Fibroblast of pulmonary artery (primary cell): ENCODE measurements at places on chromosomes 2 and 18.

- DNase-seq, result peak; percentile 24
Observed at GRCh38 chr2:205684871-205685313, 2.6 kb downstream of the NRP2 start.

DNA sequence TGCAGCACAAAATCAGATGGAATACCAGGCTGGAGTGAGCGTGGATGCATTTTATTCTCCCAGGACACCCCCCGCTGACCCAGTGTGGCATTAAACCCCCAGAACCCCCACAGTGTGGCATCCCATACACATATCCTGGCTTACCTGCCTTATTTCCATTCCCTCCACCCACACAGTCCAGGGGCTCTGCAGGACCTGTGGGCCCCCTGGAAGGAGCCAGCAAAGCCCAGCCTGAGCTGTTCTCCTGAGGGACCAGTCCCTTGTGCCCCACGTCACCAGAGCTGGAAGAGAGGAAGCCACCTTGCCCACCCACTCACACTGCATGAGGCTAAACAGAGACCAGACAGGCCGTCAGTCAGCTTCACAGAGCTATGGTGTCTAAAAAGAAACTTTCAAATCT, 20.1 kb downstream of the ST8SIA5 start:
- no peak for DNase-seq

GRCh38 chr18:36744261-36744876, 84.4 kb downstream of the TPGS2 start:
- no peak for DNase-seq

- DNase-seq, result no peak
Observed at GRCh38 chr2:1162768-1163584, 212.3 kb downstream of the SNTG2 start.

GRCh38 chr2:23510471-23510870, 125.5 kb downstream of the KLHL29 start:
- no peak for DNase-seq

GRCh38 chr2:14524041-14524802, 108.3 kb upstream of the LRATD1 start:
- DNase-seq, result peak; percentile 1

DNA sequence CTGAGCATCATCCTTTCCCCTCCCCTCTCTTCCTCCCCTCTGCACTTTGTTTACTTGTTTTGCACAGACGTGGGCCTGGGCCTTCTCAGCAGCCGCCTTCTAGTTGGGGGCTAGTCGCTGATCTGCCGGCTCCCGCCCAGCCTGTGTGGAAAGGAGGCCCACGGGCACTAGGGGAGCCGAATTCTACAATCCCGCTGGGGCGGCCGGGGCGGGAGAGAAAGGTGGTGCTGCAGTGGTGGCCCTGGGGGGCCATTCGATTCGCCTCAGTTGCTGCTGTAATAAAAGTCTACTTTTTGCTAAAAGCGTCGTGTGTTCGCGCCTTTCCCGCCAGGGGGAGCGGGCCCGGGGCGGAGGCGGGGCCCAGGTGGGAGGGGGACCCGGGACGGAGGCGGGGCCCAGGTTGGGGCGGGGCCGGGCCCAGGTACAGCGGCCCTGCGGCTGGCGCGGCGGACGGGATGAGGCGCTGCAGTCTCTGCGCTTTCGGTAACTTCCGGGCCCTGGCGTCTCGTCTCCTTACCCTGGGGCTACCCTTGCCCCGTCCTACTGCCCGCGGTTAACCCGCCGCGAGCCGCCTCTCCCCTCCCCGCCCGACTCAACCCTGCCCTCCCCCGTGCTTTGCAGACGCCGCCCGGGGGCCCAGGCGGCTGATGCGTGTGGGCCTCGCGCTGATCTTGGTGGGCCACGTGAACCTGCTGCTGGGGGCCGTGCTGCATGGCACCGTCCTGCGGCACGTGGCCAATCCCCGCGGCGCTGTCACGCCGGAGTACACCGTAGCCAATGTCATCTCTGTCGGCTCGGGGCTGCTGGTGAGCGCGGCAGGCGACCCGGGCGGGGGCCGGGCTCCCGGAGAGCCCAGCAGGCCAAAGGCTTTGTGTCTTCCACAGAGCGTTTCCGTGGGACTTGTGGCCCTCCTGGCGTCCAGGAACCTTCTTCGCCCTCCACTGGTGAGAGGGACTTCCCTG, at the start of gene KRTCAP3:
KRTCAP3 (plus strand) TSS at position 424 of the 962 bp plus-strand sequence; CDS start at position 456, 32 bp downstream.
- DNase-seq, result no peak

- DNase-seq, result no peak
Observed at GRCh38 chr2:128626760-128627511, 308.3 kb upstream of the HS6ST1 start.
